ENCODE measurements at places on chromosomes 5 and 9.
A peak's percentile ranks its signal among the peaks of the same experiment; 100 is the strongest.

DNA sequence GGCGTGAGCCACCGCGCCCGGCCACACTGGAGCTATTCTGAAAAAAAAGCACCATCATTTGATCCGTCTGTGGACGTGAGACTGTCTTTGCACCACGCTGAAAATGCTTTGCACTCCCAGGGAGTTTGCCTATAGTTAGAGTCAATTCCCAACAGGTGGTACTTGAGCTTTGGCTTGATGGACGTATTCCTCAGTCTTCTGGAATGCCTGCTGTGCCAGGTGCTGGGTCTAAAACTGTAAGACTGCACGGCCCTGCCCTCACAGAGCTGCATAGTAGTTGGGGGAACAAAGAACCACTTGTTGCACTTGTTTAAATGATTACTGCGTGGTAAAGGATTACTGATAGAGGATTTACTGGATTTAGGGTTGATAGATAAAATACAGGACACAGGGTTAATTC lies 3.4 kb upstream of the CCNO start:
- no peak for DNase-seq

DNA sequence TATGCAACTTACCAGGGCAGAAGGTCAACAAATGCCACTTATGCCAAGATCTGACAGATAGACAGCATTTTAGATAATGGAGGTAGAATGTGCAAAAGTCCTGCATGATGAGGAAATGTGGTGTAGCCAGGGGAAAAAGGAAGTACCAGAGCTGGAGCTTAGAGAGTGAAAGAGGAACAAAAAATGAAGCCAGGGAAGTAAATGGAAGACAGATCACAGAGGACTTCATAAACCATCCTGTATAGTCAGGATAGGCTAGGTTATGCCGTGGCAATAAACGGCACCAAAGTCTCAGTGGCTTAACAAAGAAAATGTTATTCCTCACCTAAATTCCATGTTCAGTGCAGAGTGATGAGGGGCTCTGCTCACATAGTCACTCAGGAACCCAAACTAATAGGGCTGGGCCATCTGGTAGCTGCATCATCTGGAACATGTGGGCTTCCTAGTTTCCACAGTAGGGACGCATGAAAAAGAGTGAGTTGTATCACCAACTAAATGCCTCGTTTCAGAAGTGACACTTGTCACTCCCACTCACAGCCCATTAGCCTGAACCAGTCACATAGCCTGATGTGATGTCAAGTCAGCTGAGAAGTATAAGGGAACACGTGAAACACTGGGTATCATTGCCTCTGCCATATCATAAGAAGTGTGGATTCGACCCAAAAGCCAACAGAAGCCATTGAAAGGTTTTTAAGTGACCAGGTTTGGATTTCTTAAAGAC lies 70.3 kb downstream of the SH3RF2 start:
- DNase-seq = no peak

DNA sequence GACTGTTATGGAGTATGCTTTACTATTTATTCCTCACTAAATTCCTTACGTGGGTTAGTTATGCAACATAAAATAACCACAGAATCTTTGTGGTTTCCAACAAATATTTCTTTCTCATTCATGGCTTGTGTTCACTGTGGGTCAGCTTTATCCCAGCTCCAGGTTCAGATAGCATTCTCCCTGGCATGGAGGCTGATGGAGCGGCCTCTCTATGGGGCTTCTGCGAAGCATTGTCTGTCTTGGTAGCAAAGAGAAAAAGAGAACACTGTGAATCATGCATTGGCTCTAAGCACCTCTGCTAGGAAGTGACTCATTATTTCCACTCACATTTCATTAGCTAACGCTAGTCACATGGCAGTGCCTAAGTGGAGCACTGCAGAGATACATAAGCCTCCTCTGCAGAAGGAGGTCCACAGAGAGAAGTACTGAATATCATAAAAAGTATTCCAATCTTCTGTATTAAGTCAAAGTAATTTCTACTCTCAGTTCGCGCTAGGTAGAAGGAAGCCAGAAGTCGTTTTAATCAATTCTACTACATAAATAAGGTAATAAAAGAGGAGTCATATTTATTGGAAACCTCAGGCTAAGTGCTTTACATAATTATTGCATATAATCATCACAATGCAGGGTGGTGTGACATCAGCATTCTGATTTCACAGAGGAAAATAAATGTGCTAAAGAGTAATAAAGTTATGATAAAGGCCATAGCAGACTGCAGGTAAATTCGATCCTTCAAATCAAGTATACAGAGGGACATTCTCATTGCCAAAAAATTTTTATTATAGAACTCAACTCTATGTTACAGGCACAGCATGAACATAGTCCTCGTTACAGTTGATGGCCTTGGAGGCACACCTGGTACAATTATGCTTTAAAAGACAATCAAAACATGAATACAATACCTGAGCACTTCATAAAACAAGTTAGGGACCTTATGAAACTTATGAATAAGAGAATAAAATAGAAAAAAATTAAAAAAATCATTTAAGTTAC lies 531.1 kb downstream of the CETN3 start:
- no peak for DNase-seq

GRCh38 chr5:1011226-1011631 lies 2.6 kb downstream of the NKD2 start:
- peak; percentile 15 for DNase-seq

DNA sequence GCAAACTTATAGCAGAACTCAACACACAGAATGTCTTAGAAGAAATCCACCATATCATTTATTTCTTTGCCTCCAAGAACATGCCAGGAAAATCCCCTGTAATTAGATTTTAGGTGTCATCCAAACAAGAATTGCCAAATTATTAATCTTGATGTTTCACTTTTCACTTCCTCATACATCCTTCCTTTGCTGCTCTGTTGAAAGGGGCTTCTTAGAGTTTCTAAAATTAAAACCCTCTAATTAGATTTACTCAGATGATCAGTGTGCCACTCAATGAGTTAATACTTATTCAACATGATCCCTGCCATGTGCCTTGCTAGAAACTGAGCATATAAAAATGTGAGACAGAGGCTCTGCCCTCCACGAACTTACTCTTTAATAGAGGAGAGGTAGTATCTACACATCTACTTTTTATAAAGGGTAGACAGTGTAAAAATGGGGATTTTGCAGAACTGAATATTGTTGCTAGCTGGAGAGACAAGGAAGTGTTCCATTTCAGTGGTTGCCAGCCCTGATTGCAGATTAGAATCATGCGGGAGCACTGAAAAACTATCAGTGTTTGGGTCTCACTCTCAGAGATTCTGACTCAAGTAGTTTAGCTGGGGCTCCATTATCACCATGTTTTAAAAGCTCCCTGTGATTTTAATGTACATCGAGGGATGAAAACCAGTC lies 498.4 kb downstream of the TLE4 start:
- DNase-seq = no peak

GRCh38 chr9:72415163-72415562 lies 50.2 kb upstream of the ZFAND5 start:
- no peak for DNase-seq

GRCh38 chr5:160269017-160269416 lies 39.7 kb downstream of the FABP6 start:
- peak; percentile 62 for DNase-seq
